Ovary (tissue), 10 donors: ENCODE measurements at places on chromosomes 2 and 18. TPM values are rescaled to one million over a fixed set of nuclear protein-coding genes. Genes with fewer than 3 reads are reported as not detected.

Gene DCAF17
- 18.8 TPM for total RNA-seq

Gene ZNF892
- 7.3 TPM for total RNA-seq

Gene SNED1
- 33.4 TPM for total RNA-seq

- DNase-seq: no peak
Observed at GRCh38 chr2:19706332-19706731, 195.5 kb downstream of the TTC32 start.

GRCh38 chr2:46379213-46380037 is 82.2 kb downstream of the EPAS1 start:
- DNase-seq: no peak

DNA sequence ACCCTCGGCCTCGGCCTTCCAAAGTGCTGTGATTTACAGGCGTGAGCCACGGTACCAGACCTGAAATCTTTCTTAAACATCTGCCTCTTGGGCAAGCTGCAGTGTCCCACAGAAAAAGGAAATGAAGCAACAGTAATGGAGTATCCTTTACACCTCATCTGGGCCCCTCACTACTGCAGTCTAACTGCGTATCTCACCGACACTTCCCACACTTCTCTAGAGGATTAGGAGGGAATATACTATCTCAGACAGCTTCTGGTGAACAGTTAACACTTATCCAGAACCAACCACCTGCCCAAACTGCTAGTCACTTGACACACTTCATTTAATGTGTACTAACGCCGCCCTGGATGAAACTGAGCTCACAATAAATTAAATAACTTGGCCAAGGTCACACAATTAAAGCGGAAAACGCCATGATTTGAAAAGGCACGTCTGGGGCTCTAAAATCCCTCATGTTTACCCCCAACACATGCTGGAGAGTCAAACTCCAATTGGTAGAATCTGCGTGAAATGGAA is 993 bp downstream of the COX7A2L start:
- no peak for DNase-seq

- DNase-seq: no peak
Observed at GRCh38 chr2:44186810-44187209, 18.1 kb downstream of the PPM1B start.

DNA sequence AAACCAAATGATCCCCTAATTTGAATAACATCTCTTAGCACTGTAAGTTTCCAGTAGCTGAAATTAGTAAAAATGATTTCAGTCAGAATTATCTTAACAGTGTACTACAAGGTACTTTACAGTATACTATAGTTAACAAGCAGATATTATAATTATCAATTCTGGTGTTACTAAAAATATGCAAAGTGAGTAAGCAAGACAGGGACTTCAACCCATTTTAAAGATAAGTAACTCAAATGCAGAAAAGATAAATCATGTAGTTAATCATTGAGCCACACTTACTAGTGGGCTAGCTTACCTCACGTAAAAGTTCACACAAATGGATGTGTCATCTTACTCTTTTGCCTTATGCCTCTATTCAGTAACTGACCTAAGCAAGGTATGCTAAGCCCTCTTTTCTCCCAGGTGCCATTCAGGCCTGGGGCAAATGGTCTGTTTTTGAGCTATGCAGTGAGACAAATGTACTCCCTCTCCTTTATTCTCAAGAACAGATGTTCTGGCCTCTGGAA is 101.0 kb downstream of the NBAS start:
- no peak for DNase-seq
